ENCODE measurements at places on chromosomes 3 and 15.
A peak's percentile ranks its signal among the peaks of the same experiment; 100 is the strongest.

DNA sequence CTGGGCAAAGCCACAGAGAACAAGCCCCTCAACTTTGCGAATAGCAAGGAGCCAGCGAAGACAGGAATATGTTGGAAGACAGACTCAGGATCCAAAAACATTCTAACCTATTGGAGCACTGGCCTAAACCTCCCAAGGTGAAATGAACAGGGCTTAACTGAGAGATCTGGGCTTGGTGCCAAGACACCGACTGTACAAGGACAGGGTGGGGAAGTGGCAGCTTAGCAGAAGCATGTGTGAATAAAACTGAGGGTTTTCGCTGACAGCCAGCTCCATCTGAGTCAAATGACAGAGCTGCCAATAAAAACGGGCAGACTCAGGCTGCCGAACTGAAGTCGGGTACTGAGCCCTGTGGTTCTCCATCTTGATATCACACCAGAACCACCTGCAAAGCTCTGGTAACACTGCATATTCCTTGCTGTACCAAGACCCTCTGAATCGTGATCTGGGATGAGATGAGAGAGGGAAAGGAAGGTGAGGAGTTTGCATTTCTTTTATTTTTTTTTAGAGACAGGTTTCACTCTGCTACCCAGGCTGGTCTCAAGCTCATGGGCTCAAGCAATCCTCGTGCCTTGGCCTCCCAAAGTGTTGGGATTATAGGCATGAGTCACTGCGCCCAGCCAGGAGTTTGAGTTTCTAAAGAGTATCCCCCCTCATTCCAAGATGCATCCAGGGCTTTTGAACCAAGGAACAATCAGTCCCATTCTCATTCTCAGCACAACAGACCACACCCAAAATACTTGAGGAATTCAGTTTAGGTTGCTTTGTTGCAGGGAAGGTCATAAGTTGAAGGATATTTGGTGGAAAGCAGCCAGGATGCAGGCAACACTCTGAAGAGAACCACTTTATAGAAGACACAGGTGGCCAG is 6.0 kb upstream of the PLCB2 start:
- peak; percentile 94 for DNase-seq

GRCh38 chr15:81038975-81039607 is 38.4 kb downstream of the TLNRD1 start:
- DNase-seq, result no peak

GRCh38 chr3:128555098-128555825 is 62.3 kb upstream of the GATA2 start:
- DNase-seq, result no peak

- no peak for DNase-seq
Measured at GRCh38 chr3:73471986-73472787, 152.6 kb downstream of the PDZRN3 start.

DNA sequence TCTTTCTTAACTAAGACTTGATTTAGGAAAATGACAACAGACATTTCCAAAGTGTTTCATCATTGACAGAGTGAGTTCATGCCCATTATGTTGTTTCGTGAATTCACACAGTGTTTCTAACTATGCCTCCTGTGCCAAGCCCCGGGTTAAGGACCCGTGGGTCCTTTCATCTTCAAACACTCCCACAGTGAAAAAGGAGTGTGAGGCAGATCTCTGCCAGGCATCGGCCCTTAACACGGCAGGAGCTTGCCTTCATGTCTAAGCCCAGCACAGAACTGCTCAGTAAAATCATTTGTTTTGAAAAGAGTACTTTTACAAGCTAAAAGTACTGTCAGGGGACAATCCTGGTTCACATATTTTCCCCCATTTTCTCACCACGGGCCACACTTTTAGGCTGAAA is 80.0 kb upstream of the FOXB1 start:
- DNase-seq, result no peak

DNA sequence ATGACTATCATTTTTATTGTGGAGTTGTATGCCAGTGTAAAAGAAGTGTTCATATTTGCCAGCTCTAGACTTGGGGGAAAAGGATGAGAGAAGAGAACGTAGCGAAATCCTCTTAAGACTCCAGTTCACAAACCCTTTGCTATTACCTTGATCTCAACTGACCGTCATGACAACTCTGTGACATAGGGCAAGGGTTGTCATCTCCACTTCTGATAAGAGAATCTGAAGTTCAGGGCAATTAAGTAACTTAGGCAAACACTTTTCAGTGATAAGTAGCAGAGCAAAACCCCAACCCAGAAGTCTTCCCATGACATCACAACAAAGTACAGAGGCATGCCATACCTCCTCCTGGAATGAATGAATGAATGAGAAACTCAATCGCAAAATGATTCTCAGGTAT is 40.3 kb upstream of the WNT5A start:
- no peak for DNase-seq

DNA sequence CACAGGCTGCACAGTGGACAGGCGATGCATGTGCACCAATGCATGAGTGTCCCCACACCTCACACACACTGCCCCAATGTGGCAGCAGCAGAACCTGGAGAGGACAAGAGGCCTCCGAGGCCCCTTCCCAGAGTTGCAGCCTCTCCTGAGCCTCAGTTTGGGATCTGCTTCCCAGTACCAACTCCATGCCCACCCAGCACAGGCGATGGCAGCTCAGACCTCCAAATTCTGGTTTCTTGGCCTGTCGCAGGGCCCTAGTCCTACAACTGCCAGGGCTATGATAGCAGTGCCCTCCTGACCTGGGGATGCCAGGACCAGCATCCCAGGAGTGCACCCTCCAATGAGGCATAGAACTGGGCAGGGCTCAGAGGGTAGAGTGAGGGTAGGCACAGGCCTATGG is 19.9 kb downstream of the ADAMTS7 start:
- no peak for DNase-seq

DNA sequence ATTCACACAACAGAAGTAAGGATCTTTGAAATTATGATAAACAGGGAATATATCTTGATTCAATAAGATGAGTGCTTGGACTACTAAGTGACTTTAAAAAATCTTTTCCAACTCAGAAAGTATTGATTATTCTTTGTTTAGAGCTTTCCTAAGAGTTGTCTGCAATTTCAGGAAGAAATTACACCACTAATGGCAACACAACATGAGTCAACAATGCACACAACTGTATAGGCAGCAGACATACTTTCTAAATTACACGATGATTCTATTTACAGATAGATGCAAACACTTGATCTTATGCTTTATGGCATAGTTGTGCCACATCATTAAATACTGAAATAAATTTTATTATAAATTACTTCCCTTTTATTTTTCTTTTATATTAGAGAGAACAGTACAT is 4.4 kb downstream of the NAA50 start:
- no peak for DNase-seq

DNA sequence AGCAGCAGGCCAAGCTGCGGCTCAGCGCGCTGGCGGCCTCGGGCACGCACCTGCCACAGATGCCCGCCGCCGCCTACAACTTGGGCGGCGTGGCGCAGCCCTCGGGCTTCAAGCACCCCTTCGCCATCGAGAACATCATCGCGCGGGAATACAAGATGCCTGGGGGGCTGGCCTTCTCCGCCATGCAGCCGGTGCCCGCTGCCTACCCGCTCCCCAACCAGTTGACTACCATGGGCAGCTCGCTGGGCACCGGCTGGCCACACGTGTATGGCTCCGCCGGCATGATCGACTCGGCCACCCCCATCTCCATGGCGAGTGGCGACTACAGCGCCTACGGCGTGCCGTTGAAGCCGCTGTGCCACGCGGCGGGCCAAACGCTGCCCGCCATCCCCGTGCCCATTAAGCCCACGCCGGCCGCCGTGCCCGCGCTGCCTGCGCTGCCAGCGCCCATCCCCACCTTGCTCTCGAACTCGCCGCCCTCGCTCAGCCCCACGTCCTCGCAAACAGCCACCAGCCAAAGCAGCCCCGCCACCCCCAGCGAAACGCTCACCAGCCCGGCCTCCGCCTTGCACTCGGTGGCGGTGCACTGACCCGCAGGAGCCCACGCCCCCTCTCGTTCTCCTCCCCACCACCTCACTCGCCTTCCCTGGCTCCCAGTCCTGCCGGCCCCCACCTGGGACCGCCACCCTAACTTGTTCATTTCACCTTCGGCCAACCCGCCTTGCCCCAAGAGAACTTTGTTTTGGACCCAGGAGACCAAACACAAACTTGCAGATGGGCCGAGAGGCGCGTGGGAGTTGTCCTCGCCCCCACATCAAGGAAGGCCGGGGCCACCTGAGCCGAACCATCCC is 1.5 kb downstream of the FOXB1 start:
- DNase-seq, result no peak

DNA sequence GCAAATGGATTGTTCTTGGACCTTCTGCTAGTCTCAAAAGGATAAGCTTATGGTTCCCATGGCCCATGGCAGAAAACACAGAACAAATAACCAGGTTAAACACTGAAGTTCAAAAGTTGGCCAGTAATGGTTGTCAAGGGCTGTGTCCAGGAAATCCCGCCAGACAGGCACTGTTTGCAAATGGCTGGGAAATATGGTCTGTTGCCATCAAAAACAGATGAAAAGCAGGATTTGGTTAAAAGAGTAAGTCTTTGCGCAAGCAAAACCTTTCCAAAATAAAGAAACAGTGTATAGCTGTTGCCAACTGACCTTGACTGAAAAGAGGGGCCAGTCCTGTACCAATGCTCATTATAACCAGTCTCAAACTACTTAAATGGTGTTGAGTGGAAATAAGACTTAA is 58.6 kb downstream of the WWTR1 start:
- DNase-seq, result no peak

DNA sequence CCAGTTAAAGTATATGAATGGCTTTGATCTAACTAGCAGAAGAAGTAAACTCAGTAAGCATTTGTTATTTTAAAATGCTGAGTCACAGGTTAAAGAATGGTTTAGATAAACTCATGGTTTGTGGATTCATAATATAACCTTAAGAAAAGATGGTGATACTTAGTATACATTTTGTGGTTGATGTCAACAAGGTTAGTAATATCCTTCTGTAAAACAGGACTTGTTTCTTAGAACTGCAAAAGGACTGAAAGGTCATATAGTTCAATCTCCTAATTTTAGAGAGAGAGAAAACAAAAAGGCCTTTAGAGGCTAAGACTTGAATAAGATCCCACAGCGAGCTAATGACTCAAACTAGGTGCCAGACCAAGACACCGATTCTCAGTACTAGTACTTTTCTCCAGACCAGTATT is 50.0 kb downstream of the STRIT1 start:
- DNase-seq, result peak; percentile 31

- no peak for DNase-seq
Measured at GRCh38 chr3:195817578-195818135, 5.9 kb upstream of the MUC4 start.

DNA sequence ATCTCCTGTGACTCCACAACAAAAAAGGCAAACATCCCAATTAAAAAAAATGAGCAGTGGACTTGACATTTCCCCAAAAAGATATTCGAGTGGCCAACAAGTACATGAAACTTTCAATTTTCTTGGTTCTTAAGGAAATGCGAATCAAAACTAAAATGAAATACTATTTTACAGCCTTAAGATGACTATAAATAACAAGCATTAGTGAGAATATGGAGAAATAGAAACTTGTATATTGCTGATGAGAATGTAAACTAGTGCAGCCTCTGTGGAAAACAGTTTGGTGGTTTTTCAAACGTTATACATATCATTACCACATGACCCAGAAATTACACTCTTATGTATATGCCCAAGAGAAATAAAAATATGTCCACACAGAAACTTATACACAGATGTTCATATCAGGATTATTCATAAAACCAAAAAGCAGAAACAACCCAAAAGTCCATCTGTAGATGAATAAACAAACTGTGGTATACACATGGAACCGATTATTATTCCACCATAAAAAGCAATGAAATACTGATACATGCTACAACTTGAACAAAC is 153.2 kb upstream of the GPR149 start:
- DNase-seq, result no peak

DNA sequence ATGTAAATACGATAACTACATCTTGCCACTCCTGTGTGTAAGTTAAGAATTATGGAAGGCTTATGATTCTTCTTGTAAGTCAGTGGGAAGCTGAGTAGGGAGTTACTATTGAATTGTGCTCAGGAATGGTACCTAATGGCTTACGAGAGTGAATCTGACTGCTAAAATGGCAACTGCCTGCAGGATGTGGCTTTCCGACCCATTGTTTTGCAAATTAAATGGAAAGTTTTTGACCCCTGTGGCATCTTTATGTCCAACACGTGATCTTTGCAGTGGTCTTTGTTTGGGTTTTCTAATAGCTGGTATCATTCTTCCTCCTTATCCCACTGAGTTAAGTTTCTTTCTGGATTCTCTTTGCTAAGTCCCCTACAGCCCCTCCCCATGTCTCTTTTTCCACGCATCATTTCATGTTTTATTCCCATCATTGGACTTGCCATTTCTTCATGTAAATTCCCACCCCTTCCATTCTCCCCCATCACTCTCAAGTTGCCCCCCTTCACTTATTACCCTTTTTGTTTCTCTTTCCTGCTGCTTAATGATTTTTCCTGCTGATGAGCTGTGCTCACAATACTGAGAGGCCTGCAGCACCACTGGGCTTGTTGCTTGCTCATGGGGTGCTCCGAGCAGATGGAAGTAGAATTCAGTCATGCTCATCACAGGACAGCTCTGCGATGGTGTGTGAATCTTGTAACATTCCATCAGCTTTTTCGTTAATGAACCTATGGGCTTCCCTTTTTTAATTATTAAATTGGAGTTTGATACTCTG is 428.2 kb upstream of the IL12A start:
- no peak for DNase-seq

DNA sequence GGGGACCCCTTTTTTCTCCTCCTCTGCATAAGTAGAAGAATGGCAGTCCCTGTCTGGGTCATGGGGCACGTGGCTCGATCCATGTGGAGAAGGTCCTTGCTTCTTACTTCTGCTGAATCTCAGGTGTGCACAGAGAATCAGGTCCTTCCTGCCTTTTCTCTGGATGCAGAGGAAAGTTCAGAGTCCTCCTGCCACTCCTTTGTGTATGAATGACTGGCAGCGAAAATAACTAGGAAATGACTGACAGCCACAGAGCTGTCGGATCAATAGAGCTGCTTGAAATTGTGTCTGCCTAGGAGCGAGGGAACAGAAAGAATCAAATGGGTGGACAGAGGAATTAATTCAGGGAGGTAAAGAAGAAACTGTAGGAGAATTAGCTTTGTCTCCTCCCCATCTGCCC is 49.6 kb upstream of the ROPN1 start:
- no peak for DNase-seq

Measured in RPMI8226 (cell line).